Type B pancreatic cell (in vitro differentiated cells): ENCODE measurements at places on chromosomes 6 and 20.
A peak's percentile ranks its signal among the peaks of the same experiment; 100 is the strongest.

GRCh38 chr20:1075616-1076015 lies 42.8 kb upstream of the PSMF1 start:
- no peak for DNase-seq

DNA sequence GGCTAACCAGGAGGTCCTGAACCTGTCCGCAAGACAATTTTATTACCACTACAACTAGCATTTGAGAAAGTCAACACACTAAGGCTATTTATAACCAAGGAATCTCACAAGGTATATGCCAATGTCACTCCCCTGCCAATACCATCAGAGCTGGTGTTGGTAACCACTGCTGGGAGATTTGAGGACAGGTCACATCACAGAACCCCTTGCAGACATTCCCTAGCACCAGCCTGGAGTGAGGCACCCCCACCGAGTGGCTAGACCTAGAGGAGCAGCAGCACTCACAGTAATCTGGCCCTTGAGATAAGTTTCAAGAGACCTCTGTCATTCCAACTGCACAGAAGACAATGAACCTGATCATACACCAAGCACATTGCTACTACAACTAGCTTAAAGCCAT lies 483.2 kb downstream of the MMUT start:
- DNase-seq: no peak

GRCh38 chr6:158387036-158387435 lies 74.8 kb downstream of the TULP4 start:
- no peak for DNase-seq

GRCh38 chr6:119800526-119800925 lies 451.0 kb upstream of the MAN1A1 start:
- no peak for DNase-seq

DNA sequence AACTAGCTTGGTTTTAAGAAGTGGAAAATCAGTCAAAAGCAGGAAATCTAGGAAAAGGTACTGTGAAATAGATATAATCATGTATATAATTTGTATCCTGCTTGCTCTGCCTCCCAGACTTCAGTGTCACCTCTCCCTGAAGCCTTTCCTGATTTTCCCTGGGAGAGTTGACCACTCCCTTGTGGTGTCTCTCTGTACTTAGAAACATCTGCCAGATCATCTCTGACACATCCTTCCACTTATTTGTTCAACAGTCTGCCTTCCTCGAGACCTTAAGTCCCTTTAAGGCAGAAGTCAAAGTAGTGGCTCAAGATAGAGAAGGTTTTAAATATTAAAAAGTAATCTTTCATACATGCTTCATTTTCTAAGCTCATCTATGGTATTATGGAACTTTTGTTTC lies 236.5 kb downstream of the CDKAL1 start:
- no peak for DNase-seq

GRCh38 chr6:42450477-42451332 lies 1.0 kb downstream of the TRERF1 start:
- no peak for DNase-seq

DNA sequence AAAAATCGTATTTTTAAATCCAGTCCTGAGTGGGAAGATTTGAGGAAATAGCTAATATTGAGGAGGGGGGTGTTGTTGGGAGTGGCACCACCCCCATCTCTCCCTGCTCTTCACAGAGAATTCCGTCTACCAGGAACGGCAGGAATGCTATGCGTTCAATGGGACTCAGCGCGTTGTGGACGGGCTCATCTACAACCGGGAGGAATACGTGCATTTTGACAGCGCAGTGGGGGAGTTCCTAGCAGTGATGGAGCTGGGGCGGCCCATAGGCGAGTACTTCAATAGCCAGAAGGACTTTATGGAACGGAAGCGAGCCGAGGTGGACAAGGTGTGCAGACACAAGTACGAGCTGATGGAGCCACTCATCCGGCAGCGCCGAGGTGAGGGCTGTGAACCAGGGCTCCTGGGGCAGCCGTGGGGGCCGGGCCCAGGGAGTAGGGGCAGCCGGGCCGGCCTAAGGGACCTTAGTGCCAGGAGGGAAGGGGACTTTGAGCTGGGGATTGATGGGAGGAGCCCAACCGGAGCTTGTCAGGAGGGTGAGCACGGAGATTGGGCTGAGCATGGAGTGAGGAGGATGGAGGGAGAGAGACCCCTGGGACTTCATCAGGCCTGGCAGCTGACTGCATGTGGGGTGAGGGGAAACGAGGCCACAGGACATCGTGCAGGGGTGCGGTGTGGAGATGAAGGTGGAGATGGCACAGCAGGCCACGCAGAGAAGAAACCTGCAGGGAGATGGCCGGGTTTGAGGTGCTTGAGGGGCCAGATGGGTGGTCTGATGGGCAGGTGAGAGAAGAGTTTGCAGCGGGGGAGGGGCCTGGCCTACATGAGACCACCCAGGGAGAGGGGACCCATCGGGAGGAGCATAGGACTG lies 41.3 kb downstream of the HLA-DPB1 start:
- no peak for DNase-seq

DNA sequence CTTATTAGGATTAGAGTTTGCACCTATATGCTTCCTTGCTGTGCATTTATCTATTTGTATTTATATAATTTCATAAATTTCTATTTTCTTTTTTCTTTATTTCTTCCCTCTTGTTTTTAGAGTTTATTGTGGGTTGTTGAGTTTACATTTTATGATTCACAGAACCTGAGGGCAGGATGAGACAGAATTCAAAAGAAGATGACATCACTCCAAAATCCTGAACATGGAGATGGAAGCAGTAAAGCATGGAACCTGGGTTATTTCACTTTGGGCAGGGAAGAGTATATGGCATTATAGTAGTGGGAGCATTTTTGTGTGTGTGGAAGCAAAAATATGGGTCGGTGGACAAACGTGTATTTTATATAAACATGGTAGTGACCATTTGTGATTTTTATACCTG lies 157.5 kb downstream of the RFX6 start:
- DNase-seq: no peak

GRCh38 chr20:47059536-47059935 lies 164.9 kb downstream of the EYA2 start:
- no peak for DNase-seq

- no peak for DNase-seq
Observed at GRCh38 chr6:106901062-106901461, 73.5 kb downstream of the CD24 start.

- DNase-seq: peak; percentile 75
Observed at GRCh38 chr6:83430611-83431544, at the start of gene ME1. Gene ME1 (minus strand): TSS chr6:83431051. CDS start chr6:83430954, 97 bp downstream.

GRCh38 chr6:93581371-93581770 lies 162.0 kb upstream of the EPHA7 start:
- DNase-seq: no peak

DNA sequence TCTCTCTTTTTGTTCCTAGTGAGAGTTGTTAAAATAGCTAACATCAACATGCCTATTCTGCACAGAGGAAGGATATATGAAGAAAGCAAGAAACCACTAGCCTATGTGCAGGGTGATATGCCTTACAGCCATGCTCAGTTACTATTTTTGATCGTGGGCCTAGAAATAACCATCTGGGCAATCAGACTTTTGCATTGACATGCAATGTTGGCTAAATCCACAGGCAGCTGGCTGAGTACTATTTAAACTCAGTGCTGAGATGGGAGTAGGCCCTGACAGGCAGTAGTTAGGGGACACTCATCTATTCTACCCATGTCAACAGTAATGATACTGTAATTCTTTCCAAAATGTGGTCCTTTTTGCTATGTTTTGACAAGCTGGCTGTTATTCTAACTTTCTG lies 89.6 kb downstream of the HDGFL1 start:
- DNase-seq: no peak

GRCh38 chr6:30554962-30555815 lies 1.1 kb downstream of the GNL1 start:
- no peak for DNase-seq

DNA sequence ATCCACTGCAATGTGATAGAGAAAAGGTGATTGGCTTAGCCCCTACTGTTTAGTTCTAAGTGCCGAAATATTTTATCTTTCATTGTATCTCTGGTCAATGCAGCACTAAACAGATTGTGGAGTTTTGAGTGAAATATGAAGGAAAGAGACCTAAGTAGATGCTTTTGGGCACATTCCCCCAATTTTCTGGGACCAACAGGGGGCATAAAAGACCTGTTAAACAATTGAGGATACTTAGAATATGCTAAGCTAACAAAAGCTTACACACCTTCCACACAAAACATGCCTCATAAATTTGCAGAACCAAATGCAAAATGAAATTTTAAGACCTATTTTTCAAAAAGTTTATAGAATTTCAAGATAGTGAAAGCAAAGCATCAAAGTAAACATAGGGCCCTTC lies 746.9 kb downstream of the TBC1D32 start:
- DNase-seq: no peak
